ENCODE measurements at places on chromosomes 13 and 19.
A peak's percentile ranks its signal among the peaks of the same experiment; 100 is the strongest.

- DNase-seq: no peak
These were observed 31.1 kb upstream of the SEMA6B start for GRCh38 chr19:4590559-4590958.

- peak; percentile 92 for DNase-seq
These were observed 9.7 kb downstream of the HSD17B14 start for GRCh38 chr19:48826606-48827020.

DNA sequence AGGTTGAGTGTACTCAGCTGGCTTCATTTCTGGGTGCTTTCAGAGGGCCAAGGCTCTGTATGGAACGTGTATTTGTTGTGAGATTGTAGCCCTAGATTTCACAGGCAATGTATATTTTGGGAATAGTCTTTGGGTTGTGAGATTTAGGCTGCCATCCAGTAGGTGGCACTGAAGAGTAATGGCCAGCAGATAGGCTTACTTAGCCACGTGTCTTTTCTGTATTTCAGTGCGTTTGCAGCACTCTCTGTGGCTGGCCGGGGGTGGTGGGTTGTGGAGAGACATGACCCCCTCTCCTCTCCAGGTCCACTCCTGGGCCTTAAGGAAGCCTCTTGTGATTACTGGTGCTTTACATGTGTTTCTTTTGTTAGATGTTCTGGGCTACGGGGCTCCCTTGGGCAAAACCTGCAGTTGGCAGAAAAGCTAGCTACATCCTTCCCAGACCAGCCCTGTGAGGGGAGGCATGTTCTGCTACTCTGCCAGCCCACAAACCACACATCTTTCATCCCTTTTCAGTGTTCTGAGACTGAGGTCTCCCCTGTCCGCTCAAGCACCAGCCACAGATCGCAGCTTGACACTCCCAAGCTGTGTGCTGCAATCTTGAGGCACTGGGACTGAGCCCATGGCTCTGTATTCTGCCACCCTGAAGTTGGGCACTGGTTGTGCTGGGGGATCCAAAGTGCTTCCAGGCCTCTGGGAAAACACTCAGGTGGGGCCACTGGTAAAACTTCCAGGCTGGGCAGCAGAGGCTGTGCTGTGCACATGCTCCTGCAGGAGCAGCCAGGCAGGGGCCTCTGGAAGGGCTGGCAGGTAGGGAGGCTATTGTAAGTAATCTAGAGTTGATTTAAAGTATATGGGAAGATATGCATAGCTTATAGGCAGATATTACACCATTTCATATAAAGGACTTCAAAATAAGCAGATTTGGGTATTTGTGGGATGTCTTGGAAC, 1096.8 kb upstream of the PCDH20 start:
- DNase-seq: no peak

DNA sequence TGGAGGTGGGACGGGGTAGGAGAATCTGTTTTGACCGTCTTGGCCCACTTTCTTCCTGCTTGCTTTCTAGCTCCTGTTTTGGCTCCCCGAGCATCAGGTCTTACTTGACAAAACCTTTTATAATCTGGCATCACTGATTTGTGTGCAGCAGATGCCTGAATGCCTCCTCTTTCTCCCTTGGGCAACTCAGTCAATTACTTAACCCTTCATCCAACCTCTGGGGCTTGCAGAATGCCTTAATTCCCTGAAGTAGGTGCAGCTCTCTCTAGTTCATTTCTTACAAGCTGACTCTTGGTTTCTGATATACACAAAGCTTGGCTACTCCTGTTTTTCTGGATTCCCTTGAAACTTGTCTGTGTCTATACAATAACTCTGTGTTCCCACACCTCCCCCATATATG, 5.7 kb upstream of the NUP58 start:
- no peak for DNase-seq

DNA sequence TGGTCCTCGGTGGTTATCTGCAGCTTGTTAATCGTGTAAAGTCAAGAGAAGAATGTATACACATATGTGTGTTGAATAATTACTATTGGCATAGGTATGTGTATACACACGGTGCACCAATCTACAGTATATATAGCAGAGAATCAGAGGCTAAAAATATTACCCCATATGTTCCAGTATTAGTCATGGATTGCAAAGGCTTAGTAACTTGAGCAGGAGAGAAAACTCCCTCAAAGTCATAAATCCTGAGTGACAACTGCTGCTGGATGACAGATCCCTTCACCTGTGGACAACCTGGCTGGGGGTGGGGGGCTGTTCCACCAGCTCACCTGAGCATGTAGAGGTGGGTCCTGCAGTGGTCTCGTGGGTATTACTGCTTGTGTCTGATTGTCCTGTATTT, 185.0 kb downstream of the ZNF536 start:
- DNase-seq: no peak

DNA sequence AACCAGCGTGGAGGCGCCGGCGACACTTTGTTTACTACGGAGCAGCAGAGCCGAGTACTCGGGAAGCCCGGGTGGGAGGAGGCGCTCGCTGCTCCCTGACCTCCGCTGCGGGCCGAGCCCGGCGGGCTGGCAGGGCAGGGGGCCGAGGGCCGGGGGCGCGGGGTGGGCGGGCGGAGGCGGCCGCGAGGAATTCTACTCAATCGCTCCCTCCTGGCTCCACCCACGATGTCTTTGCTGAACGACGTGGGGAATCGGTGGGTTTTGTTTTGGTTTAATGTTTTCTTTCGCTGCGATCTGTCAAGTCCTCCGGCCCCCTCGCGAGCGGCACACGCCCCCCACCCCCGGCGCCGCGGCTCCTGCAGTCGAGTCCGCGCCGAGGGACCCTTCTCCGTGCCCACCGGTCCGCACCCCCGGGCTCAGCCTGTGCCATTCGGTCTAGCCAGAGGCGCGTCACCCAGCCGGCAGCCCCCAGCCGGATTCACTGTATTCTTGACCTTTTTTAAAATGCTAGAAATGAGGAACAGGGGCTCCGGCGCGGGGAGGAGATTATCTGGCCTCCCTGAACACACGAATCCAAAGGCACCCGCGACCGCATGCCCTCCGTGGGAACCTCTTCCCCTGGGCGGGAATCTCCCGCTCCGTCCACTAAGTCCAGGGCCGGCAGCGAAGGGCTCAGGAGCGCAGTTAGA, 636 bp upstream of the FOXO1 start:
- peak; percentile 56 for DNase-seq

- DNase-seq: no peak
These were observed 199.2 kb upstream of the MAB21L1 start for GRCh38 chr13:35675651-35676050.

GRCh38 chr13:75256922-75257321, 225.0 kb downstream of the TBC1D4 start:
- no peak for DNase-seq

GRCh38 chr13:28621449-28621848, 37.5 kb upstream of the POMP start:
- DNase-seq: no peak

- DNase-seq: peak; percentile 84
These were observed 3.2 kb downstream of the ELAVL1 start for GRCh38 chr19:8001995-8002849.

DNA sequence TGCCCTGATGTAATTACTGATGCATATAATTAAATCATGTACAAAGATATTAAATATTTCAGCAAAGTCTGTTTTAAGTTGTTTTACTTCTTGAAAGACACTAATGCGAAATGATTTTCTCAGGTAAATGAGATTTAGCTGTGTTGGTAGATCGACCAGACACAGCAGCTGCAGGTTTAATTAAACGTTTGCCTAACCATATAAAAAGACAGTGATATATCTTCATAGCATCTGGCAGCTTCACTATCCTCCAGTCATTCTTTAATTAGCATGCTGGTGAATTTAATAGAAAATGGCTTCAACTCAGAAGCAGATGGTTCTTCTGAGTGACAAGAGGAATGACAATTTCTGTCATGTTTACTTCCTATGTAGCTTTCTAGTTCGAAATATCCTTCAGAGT, 69.3 kb downstream of the NHLRC3 start:
- no peak for DNase-seq

DNA sequence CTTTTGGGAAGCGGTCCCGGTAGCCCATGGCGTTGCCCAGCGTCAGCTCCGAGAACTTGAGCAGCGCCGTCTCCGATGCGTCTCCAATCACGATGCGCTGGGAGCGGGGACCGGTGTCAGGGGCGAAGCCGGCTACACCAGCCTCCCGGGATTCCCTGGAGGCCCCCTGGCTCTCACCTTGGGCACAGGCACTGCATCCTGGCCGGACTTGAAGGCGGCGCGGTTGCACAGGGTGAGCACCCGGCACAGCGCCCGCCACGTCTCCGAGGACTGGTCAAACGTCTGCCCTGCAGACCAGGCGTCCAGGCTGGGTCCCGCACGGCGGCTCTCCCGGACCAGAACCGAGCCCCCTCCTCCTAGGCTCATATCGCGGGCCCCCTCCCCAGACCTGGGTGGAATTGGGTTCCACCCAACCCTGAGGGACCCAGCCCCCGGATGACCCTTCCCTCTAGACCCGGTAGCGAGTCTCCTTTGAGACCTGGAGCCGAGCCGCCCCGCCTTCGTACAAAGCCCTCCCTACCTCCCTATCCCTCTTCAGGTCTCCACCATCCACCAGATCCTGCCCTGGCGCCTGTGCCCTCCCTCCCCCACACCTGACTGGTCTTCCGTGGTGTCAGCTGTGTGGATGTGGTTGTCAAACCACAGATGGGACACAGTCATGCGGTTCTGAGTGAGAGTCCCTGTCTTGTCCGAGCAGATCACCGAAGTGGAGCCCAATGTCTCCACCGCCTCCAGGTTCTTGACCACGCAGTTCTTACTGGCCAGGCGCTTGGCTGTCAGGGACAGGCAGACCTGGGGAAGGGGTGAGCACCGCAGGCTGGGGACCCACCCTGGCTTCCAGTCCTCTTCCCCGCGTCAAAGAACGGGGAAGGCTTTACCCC, 4.8 kb downstream of the ATP4A start:
- DNase-seq: no peak

GRCh38 chr13:28820099-28821051, at the start of gene MTUS2:
MTUS2 (plus strand) TSS chr13:28820339.
- DNase-seq: peak; percentile 54

DNA sequence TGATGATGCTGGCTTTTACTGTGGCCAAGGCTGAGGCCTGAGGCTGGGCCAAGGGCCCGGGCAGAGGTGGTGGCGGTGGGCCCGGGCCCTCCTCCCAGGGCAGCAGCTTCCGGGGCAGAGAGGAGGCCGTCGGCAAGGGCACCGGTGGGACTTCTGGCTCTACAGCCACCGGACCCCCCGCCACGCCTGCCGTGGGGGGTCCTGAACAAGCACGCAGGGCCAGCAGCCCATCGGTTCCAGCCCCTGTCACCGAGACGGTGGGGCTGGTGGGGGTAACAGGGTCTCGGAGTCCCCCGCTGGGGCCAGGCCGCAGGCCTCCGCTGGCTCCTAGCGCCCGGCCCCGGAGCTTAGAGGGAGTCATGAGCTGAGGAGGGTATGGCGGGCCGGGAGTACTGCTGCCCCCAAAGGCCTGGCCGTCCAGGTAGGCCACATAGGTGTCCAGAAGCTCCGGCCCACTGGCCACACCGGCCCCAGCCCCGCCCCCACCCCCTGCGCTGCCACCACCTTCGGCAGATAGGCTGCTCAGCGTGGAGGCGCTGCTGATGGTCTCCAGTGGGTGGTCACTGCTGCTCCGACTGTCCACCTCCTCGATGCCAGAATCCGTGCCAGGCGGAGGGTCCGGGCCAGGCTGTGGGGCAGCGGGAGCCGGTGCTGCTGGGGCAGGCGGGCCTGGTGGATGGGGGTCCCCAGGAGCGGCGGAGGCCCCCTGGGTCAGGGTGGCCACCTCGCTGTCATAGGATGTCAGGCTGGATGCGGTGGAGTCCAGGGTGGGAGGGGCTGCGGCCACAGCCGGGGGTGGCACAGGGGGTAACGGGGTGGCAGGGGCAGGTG, 17.3 kb downstream of the C19orf81 start:
- DNase-seq: no peak

- no peak for DNase-seq
These were observed 2.7 kb upstream of the RASA3 start for GRCh38 chr13:114134944-114135610.

DNA sequence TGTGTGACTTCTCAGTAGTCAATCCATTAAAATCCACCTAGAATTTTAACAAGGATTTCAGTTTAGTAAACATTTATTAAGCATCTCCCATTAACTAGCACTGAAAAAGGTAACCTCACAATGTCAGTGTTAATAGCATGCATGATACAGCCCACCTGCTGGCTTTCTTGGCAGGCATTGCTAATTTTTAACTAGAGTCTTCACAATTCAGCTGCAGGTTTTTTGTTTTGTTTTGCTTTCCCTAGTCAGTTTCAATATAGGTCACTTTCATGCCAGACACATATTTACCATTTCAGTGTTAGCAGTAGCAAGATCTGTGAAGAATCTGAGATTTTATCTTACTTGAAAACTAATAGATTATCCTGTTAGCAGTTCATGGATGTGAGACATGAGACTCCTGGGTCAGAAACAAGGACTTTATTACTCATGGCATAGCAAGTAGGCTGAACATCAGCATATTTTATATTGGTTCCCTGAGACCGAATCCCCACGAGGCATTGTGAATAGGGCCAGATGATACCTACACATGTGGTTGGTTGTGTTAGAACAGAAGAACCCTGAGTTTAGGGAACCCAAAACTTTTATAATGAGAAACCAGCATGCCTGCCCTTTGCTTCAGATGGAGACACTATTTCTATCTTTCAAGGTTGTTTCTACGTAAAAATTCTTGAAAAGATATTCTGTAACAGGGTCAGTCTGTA, 198.0 kb upstream of the HTR2A start:
- no peak for DNase-seq

DNA sequence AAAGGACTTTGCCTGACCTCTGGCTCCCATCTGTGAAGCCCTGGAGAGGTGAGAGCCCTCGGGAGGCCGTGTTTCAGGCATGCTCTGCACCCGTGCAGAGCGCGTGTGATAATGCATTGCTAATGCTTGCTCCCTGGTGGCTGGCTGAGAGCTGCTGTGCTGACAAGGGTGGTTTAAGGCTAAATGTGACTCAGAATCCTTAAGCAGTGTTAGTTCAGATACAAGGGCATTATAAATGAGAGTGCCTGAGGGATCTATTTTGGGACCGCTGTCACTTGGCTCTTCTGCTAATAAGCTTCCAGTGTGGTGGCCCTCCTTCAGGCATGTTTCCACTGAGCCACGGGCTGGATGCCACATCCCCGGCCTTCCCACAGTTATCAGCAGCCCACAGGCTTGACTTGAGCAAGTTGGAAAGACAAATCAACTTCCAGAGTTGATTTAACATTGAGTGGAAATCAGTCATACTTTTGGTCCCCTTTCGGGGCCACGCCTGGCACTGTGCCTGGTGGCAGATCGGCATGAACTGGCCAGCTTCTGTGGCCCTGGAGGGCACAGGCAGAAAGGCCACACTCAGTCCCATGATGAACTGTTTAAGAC, 17.0 kb downstream of the ALOX5AP start:
- DNase-seq: no peak

GRCh38 chr19:48123907-48124651, 13.5 kb upstream of the PLA2G4C start:
- DNase-seq: no peak

GRCh38 chr13:76894401-76895110, 8.4 kb upstream of the KCTD12 start:
- no peak for DNase-seq

DNA sequence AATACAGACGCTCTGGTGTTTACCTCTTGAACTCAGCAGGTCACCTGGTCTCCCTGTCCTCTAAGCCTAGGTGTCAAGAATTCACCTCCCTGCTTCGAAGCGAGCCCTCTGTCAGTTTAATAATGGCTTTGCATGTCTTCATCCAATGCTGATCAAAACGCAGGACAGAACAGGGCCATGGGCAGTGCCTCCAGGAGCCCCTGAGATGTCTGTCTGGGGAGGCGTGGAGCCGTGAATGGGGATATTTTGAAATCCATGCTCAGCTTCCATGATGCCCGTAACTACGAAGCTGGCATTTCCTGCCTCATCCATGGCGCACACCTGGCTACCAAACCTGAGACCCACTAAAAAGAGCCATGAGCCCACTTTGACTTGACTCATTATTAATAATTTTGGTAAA, 113.7 kb downstream of the RAB20 start:
- no peak for DNase-seq
